Tibial nerve (tissue), 4 donors: ENCODE measurements at places on chromosomes 4 and X.

- no peak overlapping the region for H3K27ac ChIP-seq
- no peaks in the 10 kb centered on the region for H3K27me3 ChIP-seq
- no peaks in the 10 kb centered on the region for H3K36me3 ChIP-seq
- H3K4me1 ChIP-seq: no peaks in the 10 kb centered on the region
- DNase-seq: no peak
Observed at GRCh38 chrX:107610667-107611066, 17.6 kb upstream of the PRPS1 start.

- no peak overlapping the region for H3K27ac ChIP-seq
- DNase-seq: no peak
- peaks cover under 1% of the 10 kb centered on the region for H3K36me3 ChIP-seq
- H3K4me3 ChIP-seq: no peak overlapping the region
- peaks cover 10% of the 10 kb centered on the region for H3K4me1 ChIP-seq
Observed at GRCh38 chr4:1992468-1993168, 16.2 kb downstream of the NELFA start.

GRCh38 chr4:52657292-52657617, 1.8 kb downstream of the USP46 start:
- DNase-seq: no peak
- no peak overlapping the region for H3K4me3 ChIP-seq
- no peaks in the 10 kb centered on the region for H3K4me1 ChIP-seq
- H3K27me3 ChIP-seq: no peaks in the 10 kb centered on the region
- no peak overlapping the region for H3K27ac ChIP-seq

- no peaks in the 10 kb centered on the region for H3K27me3 ChIP-seq
- no peak overlapping the region for H3K27ac ChIP-seq
- DNase-seq: no peak
- no peak overlapping the region for H3K4me3 ChIP-seq
Observed at GRCh38 chr4:29734343-29735213, 985.6 kb upstream of the PCDH7 start.
